ENCODE measurements at places on chromosomes 6 and 20. TPM values are rescaled to one million over a fixed set of nuclear protein-coding genes. Genes with fewer than 3 reads are reported as not detected.

DNA sequence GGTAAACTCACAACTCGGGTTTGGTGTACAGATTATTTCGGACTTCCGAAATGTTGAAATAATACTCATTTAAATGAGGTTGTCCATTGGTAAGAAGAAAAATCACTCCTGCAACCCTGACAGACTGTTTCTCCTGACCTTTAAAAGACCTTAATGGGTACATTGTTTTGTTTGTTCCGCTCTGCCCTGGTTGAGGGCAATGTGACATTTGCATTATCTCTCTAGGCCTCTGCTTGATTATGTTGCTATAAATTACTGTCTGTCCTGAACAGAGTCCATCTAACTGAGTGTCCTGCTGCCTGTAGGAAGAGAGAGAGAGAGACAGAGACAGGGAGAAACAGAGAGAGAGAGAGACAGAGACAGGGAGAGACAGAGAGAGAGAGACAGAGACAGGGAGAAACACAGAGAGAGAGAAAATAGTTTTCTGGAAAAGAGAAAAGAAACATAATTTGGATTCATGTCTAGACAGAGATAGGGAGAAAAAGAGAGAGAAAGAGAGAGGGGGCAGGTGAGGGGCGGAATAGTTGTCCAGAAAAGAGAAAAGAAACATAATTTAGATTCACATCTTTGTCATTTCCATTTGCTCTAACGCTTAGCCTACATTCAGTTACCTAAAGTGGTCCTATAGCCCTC lies 83.2 kb downstream of the SHLD1 start:
- DNase-seq, result no peak

DNA sequence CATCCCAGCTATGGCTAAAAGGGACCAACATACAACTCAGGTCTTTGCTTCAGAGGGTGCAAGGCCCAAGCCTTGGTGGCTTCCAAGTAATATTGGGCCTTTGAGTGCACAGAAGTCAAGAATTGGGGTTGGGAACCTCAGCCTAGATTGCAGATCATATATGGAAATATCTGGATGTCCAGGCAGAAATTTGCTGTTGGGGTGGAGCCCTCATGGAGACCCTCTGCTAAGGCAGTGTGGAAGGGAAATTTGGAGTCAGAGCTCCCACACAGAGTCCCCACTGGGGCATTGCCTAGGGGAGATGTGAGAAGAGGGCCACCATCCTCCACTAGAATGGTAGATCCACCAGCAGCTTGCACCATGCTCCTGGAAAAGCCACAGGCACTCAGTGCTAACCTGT lies 123.5 kb downstream of the PRL start:
- no peak for DNase-seq

DNA sequence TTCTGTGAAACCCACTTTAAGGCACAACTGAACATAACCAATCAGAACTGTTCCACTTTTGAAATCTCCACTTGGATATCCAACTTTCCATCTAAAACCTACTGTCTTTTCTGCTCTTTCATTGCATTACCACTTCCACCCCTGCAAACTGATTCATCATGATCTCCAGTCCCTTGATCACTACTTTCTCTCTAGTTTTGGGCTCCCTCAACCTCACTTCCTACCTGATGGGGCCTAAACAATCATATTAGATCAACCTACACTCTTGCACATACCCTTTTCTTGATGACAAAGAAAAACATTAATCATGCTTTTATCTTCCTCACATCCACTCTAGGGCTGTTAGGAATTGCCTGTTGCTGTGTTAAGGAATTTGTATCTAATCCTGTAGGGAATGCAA lies 137.6 kb downstream of the PDSS2 start:
- DNase-seq, result no peak

- DNase-seq, result no peak
These were observed 128.4 kb upstream of the NOX3 start for GRCh38 chr6:155584006-155584405.

DNA sequence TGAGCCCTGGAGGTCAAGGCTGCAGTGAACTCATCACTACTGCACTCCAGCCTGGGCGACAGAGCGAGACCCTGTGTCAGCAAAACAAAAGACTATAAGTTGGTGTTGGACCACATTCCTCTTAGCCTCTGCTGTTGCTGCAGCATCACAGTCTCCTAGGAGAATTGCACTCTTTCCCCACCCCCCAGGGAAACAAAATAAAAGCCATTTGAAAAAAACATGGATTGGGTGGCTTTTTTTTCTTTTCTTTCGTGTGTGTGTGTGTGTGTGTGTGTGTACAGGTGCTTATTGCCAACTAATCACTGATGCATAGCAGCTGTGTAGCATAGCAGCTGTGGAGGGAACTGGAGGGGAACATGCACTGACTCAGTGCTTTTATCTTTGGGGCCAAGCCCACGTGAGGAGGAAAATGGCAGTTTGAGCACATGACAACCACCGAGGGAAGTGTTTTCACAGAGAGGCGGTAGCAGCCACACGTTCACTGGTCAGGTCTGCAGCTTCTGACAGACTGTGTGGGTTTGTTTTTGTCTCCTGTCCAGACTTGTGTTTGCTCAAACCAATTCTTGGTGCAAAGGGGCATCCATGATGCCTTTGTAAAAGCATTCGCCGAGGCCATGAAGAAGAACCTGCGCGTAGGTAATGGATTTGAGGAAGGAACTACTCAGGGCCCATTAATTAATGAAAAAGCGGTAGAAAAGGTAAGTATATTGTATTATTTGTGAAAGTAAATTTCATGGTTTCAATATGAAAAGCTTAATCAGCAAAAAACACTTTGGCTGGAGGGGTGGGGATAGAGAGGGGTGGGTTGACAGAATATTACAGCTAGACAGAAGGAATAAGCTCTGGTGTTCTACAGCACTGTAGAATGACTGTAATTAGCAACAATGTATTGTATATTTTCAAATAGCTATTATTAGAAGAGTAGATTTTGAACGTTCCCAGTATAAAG lies 27.7 kb downstream of the ALDH5A1 start:
- no peak for DNase-seq

DNA sequence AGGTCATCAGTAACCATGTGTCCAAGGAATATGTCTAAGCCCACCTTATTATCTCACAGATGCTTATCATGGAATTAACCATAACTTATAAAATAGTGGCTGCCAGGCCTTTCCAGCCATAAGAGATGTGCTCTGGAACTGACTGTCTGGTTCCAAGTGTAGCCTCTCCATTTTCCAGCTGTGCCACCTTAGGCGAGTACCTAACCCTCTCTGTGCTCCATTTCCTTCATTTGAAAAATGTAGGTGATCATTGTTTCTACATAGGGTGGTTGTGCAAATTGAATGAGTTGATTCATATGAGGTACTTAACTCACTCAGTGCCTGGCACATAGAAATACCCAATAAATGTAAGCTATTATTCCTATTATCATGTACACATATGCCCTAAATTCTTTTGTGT lies 102.5 kb upstream of the IYD start:
- DNase-seq, result no peak

GRCh38 chr20:34863421-34863965 lies 9.2 kb downstream of the GGT7 start:
- DNase-seq, result no peak

DNA sequence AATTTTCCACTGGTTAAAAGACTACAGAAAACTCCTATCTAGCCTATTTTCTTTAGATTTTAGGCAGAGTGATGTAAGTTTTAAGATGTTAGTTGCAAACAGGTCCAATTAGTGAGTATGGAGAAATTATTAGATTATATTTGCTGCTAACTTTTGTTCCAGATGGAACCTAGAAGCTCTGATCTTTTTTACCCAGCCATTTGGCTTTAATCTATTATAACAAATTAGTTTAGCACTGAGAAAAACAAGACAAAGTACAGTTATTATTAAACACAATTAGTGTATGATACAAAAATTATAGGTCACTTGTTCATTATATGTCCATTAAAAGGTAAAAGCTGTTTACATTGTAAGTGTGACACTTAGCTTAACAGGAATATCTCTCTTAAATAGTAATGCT lies 2.5 kb downstream of the FAM162B start:
- DNase-seq, result no peak

Gene PROKR2
- not detected for total RNA-seq

DNA sequence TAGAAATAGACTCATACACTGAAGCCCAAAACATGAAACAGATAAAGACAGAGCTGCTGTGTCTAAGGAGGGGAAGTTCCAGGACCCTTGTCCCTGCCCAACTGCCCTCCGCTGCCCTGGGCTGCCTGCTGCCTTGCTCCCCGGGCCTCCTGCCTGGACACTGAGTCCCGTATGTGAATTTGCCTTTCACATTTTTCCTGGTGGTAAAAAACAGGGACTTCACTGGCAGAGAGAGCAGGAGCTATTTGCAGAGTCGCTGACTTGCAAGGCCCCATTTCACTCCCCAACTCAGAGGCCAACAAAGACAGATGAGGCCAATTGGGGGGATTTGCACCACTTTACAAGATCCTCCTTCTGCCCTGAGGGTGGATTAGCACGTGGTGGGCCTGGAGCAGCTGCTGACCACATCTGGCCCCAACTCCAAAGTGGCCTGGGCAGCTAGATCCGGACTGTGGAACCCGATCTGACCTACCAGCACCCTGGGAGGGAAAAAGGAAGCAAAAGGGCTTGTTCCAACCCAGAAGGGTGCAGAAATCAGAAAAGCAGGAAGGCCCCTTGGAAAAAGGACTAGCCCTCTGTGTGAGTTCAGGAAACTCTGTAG lies 61.4 kb downstream of the NOL4L start:
- no peak for DNase-seq

DNA sequence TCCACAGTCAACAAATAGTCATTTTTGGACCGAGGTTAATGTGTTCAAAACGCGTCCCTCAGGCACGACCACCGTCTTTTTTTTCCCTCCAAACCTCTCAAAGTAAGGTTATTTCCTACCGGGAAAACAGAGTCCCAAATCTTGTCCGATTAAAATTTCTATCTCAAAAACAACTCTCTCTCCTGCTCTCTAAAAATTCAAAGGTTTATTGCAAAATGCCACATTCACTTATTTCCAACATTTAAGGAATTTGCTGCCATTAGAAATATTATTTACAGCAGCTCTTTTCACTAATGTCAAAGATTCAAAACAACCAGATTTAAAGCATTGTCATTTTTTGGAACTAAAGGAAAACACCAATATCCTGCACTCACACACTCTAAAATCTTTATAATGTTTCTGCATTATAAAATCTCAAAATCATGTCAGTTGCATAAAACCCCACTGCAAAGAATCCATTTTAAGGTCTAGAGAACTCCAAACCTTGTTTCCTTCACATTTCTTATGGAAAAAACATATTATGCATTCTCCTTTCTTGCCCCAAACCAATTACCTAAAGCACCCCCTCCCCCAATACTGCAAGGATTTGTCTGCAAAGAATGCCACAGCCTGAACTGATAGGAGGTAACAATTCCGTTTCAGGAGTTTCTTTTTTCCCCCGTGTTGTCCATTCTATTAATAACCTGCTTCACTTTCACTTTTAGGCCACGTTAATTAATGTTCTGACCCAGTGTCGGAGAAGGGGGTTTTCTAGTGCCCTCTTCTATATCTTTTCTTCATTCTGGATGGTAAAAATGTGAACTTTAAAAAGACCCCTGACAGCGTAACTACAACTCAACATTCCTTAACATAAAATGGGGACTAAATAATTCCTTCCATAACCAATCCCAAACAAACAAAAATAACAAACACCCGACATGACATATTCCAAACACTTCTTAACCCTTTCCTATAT lies 1.4 kb downstream of the NRN1 start:
- DNase-seq, result no peak

DNA sequence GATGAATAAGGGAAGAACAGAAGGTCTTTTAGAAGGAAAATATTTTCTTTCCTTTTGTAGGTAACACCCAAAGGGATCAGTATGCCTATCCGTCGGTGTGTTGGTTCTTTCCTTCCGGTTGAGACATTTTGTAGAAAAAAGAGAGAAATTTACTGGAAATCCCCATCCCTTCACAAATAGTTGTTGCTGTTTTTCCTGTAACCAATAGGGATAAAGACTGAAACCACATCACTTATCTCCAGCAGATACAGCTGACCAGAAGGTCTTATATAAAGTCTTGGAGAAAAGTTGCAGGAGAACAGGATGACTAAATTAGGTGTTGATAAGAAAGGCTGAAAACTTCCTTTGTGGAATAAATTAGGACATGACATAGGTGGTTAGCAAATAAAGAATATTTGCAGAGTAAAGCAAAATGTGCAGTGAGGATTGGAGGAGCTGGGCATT lies 14.8 kb upstream of the HLA-DRB1 start:
- DNase-seq, result no peak

GRCh38 chr6:44074439-44074812 lies 52.8 kb downstream of the MRPL14 start:
- DNase-seq, result peak; percentile 58

DNA sequence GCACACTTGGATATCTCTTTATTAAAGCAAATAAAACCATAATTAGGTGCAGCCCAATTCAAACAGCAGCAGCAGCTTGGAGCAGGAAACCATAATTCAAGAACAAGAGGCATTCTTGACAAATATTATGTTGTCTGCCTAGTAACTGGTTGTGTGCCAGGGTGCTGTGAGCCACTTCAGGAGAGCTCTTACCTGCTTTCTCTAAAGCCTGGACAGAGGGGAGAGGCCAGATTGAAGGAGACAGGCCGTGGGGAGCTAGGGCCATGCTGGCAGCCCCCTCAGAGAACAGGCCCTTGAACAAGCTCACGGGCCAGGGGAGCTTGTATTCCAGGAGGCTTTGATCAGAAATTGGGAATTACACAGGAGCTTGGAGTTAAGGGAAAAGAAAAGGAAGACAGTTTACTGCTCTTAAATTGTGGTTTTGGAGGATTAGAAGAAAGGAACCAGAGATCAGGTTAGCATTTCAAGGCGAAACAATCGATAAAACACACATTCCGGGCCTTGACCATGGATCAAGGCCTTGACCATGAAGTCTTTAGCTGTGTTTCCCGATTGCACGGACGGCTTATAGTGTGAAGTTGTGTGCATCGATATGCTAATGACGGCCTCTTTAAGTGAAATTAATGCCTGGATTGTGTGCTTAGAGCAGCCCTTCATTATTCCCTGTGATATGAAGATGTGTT lies 69.8 kb upstream of the NKX2-2 start:
- no peak for DNase-seq

GRCh38 chr6:130697995-130698535 lies 129.1 kb upstream of the SMLR1 start:
- peak; percentile 53 for DNase-seq

DNA sequence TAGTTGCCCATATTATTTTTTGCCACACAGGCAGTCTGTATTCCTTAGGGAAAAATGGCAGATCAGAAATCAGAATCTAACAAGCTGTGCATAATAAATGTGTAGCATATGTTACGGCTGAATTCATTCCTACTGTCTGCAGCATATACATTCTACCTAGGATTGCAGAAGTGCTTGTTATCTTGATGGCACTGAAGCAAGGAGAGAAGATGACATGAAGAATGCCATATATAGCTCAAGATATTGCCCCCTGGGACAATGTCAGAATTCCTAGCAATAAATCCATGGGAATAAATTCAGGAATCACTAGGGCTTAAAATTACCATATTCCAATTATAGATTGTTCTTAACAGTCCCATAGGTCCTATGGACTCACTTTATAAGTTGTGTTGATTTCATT lies 293.0 kb upstream of the CNR1 start:
- DNase-seq, result no peak

GRCh38 chr6:17486680-17487079 lies 93.3 kb downstream of the CAP2 start:
- DNase-seq, result no peak

Gene TMEM63B
- total RNA-seq, result 38.3 TPM

- DNase-seq, result no peak
These were observed 395.9 kb downstream of the CDH26 start for GRCh38 chr20:60354024-60354580.

- DNase-seq, result no peak
These were observed 36.6 kb downstream of the CRISP2 start for GRCh38 chr6:49676671-49677281.

Gene HAO1
- total RNA-seq, result not detected

Data from HFFc6 (cell line).